ENCODE measurements at places on chromosomes 5 and 9.

DNA sequence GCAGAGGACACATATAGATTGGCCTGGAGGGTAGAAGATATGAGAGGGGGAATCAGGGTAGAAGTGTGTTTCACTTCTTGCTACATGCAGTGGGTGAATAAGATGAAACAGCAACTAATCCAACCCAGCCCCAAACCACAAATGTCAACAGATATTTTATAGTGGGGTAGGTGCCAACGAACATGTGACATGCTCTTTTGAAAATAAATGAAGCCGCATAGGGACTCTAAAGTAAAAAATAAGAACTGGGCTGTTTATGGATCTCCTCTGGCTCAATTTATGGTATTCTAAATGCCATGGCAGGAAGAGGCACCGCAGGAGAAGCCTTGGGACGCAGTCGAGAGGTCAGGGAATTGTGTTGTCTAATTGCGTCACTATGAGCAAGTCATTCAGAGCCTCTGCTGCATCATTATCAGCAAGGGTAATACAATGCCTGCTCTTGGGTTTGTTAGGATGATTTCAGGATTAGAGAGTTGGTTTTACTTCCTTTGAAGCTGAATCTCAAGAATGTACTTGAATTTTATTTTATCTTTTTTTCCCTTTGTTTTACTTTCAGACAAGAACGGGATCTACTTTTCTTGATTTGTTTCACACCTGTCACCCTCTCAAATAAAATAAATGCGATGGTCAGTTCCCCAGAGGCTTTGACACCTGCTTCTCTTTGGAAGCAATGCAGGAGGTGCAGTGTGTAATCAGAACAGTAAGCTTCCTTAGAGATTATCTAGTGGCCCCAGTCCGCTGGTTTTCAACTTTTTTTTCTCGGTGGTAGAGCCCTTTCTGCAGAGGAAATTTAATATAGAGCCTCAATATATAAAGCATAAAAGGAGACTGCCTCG, 375.6 kb upstream of the CLINT1 start:
- no peak for DNase-seq

DNA sequence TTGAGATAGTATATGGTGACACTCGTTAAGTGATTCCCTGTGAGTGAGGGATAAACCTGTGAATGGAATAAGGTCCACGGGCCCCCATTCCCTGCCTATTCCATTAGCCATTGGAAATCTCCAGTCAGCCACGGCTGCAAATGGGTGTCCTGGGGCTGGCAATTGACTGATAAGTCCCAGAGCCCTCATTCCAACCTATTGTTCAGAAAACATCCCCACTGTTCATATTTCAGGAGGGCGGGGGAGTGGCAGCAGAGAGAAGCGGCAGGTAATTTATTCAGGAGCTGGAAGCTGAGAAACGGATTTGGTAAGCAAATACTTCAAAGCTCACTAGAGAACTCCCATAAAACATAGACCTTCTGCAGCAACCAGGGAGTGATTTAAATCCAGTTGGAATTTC, 42.0 kb downstream of the TMEM174 start:
- DNase-seq = no peak

GRCh38 chr9:119986205-119986604, 593.8 kb downstream of the CDK5RAP2 start:
- DNase-seq = no peak

DNA sequence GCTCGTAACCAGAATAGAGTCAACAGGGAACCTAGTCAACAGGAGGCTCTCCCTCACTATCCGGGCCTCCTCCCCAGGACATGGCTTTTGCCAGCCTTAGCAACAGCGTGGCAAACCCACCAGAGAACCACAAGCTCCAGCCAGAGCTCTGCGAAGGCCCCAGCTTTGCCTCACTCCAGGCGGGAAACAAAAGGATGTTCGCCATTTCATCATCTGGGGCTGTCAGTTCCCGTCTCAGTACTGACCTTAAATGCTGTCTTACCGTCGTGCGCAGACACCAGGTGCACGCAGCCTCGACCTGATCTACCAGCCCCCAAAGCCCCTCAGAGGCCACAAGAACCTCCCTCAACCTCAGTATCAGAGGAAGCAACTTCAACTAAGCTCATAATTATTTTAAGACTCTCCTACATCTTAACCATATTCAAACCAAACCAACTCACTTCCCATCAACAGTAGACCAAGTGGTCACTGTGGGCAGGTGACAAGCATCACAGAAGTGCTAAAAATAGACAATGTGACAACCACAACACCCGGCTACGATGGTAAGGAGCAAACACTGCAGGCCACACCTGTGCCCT, 71.4 kb downstream of the SEMA4D start:
- DNase-seq = no peak

DNA sequence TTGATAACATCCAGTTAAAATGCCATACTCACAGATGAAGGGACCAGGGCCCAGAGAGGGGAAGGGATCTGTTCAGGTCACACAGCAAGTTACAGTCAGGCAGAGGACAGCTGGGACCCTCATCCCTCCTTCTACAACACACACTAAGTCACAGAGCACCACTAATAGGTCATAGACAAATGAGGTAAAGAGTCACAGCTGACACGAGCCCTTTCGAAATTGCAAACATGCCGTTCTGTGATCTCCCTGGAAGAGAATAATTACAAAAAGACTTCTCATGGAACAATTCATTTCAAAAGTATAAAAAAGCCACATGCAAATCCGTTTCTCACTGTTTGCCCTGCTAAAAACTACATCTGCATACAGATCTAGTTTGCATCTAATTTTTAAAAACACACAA, 15.5 kb downstream of the IGFBPL1 start:
- no peak for DNase-seq

- no peak for DNase-seq
These were observed 90.2 kb upstream of the PARP8 start for GRCh38 chr5:50576265-50576664.

DNA sequence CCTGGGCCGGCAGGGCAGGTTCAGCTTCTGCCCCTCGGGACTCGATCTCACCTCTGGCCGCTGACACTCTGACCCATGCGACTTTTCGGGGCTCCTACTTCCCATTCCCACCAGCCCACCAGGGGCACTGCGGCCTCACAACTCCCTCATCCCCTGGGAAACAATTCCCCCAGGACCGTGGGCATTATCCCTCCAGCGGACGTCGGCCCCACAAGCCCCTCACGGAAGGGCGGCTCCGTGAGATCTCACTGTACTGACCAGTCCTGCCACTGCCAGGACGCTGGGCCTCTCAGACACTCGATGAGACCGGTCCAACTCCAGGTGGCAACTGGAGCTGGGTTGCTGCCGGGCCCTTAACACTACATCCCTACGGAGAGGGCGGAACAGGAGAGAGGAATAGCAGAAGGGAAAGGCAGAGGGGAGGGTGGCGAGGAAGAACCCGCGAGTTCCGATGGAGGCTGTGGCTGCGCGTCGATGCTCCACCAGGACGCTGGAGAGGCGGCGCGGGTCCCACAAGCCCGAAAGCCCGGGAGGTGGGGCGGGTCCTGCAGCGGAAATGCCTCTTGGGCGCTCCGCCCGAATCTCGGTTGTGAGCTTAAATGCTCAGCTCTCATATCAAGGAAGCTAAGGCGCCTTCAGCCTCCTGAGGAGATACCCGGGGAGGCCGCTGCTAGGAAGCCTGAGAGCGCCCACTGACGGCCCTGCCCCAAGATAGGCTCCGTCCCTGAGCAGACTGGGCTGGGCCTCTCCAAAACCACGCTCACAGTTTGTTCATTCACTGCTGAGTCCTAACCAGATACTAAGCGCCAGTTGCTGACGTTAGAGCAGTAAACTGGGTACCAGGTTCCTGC, 36.3 kb downstream of the VCP start:
- no peak for DNase-seq

GRCh38 chr5:6551287-6551954, 81.4 kb downstream of the NSUN2 start:
- DNase-seq = no peak
